Left renal pelvis (tissue), 4 donors: ENCODE measurements at places on chromosomes 11 and 22. TPM values are rescaled to one million over a fixed set of nuclear protein-coding genes. Genes with fewer than 3 reads are reported as not detected.

Gene ASRGL1
- 50.6 TPM for polyA plus RNA-seq

Gene RIN1
- polyA plus RNA-seq, result 3.4 TPM

Gene USH1C
- 1.7 TPM for polyA plus RNA-seq

Gene ANO5
- 8.0 TPM for polyA plus RNA-seq

Gene ALDH3B1
- polyA plus RNA-seq, result 1.4 TPM

Gene MSANTD2
- 27.8 TPM for polyA plus RNA-seq

Gene MMP7
- polyA plus RNA-seq, result 31.0 TPM

Gene NECTIN1
- polyA plus RNA-seq, result 34.3 TPM

Gene FAM180B
- 0.34 TPM for polyA plus RNA-seq

Gene TESMIN
- 22.0 TPM for polyA plus RNA-seq

Gene LRRC10B
- polyA plus RNA-seq, result 1.4 TPM

Gene OR2AT4
- not detected for polyA plus RNA-seq

Gene HPX
- 4.5 TPM for polyA plus RNA-seq

Gene THYN1
- 77.3 TPM for polyA plus RNA-seq

Gene DSCAML1
- 1.1 TPM for polyA plus RNA-seq

Gene PGA5
- polyA plus RNA-seq, result 0.11 TPM

Gene OR2AG1
- not detected for polyA plus RNA-seq

Gene PACS1
- 49.0 TPM for polyA plus RNA-seq

Gene POLD3
- polyA plus RNA-seq, result 35.9 TPM

Gene CDHR5
- 22.1 TPM for polyA plus RNA-seq

Gene PHETA2
- 10.3 TPM for polyA plus RNA-seq

Gene VEGFB
- polyA plus RNA-seq, result 94.0 TPM

Gene TRIM49
- not detected for polyA plus RNA-seq

Gene YPEL1
- polyA plus RNA-seq, result 16.6 TPM

Gene HIRA
- polyA plus RNA-seq, result 31.7 TPM

Gene KRTAP5-10
- not detected for polyA plus RNA-seq

Gene CCDC87
- 0.32 TPM for polyA plus RNA-seq

Gene SLC37A2
- polyA plus RNA-seq, result 2.8 TPM

Gene CRY2
- 25.0 TPM for polyA plus RNA-seq

Gene AHNAK
- 189 TPM for polyA plus RNA-seq

Gene EHBP1L1
- 10.0 TPM for polyA plus RNA-seq

Gene TIGD3
- polyA plus RNA-seq, result 0.69 TPM

Gene PTPRCAP
- 2.4 TPM for polyA plus RNA-seq

Gene PRR33
- 0.26 TPM for polyA plus RNA-seq

Gene DGCR6
- 2.3 TPM for polyA plus RNA-seq

Gene SYT12
- polyA plus RNA-seq, result 0.09 TPM

Gene TEX12
- polyA plus RNA-seq, result 0.37 TPM

Gene SYTL2
- polyA plus RNA-seq, result 76.0 TPM

Gene USP35
- 4.9 TPM for polyA plus RNA-seq

Gene SEC14L3
- 0.07 TPM for polyA plus RNA-seq

Gene BTG4
- polyA plus RNA-seq, result not detected
